A673 (cell line): ENCODE measurements at places on chromosomes 16 and 17.
A peak's percentile ranks its signal among the peaks of the same experiment; 100 is the strongest.

DNA sequence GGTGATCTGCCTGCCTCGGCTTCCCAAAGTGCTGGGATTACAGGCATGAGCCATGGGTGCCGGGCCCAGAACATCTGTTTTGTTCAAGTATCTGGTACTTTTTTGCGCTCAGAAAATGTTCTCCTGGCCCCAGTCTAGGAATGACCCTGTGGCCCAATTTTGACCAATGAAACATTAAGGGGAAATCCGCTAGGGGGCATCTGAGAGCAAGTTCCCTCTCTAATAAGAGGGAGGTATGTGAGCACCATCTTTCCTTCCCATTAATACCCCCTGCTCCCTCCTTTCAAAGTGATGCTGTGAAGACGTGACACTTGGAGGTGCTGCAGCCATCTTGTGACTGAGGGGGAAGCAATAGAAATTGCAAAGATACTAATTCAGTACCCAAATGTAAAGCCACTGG, 16.5 kb upstream of the CLEC3A start:
- DNase-seq, result no peak

DNA sequence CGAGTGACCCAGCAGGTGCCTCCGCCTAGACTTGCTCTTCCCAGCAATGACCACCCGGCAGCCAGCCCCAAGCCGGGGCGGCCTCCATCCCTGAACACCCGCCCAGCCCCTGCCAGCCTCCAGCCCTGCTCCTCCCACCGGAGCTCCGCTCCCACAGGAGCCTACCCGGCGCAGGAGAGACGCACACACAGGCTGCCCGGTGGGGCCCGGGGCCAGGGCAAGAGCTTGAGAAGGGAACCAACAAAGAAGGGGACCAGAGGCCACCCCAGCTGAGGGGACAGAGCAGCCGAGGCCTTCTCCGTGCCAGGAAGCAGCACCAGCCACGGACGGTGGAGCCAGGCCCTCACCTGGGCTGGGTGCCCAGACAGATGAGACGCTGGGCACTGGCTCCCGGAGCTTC, 13.8 kb downstream of the PKD1 start:
- DNase-seq, result no peak

- peak; percentile 22 for DNase-seq
Observed at GRCh38 chr17:42519546-42520491, 16.2 kb upstream of the NAGLU start.

- no peak for DNase-seq
Observed at GRCh38 chr16:31870809-31871208, 2.8 kb upstream of the ZNF267 start.

- DNase-seq, result no peak
Observed at GRCh38 chr16:87828071-87828906, 41.0 kb downstream of the SLC7A5 start.

DNA sequence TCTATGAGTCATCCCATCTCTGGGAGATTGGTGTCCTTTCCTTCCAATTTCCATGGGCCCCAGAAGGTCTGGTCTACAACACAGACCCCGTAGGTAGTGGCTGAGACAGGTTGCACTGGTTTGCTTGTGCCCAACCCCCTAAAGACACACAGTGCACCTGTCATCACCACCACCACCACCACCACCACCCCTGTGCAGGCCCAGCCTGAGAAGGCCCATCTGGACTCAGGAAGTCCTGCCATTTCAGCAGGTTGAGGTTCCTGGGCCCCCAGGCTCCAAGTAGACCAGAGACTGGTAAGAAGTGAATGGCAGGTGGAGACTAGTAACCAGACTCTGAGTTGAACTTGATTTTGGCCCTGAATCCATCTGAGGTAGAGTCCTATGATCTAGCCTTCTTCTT, 25.9 kb upstream of the PHB1 start:
- DNase-seq, result no peak
